ENCODE measurements at places on chromosomes 5 and 9. TPM values are rescaled to one million over a fixed set of nuclear protein-coding genes. Genes with fewer than 3 reads are reported as not detected.

GRCh38 chr5:7877851-7878250 is 8.9 kb downstream of the MTRR start:
- no peak overlapping the region for H3K4me3 ChIP-seq
- H3K27ac ChIP-seq = no peak overlapping the region
- no peaks in the 10 kb centered on the region for H3K27me3 ChIP-seq

The LCP2 gene
- total RNA-seq = not detected

The PDLIM4 gene
- total RNA-seq = 14.3 TPM

The STXBP1 gene
- 23.4 TPM for total RNA-seq

GRCh38 chr5:10124287-10124686 is 125.4 kb downstream of the ATPSCKMT start:
- peak overlapping the region; percentile 20 for H3K27ac ChIP-seq
- no peaks in the 10 kb centered on the region for H3K4me1 ChIP-seq
- DNase-seq = no peak
- peaks cover 3% of the 10 kb centered on the region for H3K27me3 ChIP-seq
- no peaks in the 10 kb centered on the region for H3K36me3 ChIP-seq

The IL7R gene
- total RNA-seq = not detected

DNA sequence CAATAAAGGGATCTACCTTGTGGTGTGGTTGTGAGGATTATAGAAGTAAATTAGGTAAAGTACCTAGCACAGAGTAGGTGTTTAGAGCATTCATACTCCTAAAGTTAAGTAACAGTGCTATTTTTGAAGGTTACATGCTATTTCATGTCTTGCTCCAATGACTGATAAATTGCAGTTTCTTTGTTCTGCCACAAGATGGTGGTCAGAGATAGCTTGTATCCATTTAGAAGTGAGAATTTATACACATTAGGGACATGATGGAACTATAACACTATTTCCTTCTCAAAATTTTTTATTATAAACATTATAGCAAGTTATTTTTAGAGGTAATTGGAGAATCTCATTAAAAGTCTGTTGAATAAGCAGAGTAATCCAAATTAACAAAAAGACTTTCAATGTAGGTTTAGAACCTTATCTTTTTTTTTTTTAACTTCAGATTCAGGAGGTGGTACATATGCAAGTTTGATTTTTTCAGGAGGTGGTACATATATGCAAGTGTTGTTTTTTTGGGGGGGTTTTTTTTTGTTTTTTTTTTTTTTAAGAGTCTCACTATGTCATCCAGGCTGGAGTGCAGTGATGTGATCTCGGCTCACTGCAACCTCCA is 17.1 kb downstream of the MTREX start:
- H3K36me3 ChIP-seq = peaks cover 22% of the 10 kb centered on the region

The IARS1 gene
- total RNA-seq = 170 TPM

- no peaks in the 10 kb centered on the region for H3K27me3 ChIP-seq
- H3K4me3 ChIP-seq = no peak overlapping the region
- H3K27ac ChIP-seq = no peak overlapping the region
- H3K36me3 ChIP-seq = no peaks in the 10 kb centered on the region
- peaks cover 21% of the 10 kb centered on the region for H3K4me1 ChIP-seq
Observed at GRCh38 chr9:95130484-95130883, 187.0 kb downstream of the FANCC start.

The DNM1 gene
- 38.0 TPM for total RNA-seq

DNA sequence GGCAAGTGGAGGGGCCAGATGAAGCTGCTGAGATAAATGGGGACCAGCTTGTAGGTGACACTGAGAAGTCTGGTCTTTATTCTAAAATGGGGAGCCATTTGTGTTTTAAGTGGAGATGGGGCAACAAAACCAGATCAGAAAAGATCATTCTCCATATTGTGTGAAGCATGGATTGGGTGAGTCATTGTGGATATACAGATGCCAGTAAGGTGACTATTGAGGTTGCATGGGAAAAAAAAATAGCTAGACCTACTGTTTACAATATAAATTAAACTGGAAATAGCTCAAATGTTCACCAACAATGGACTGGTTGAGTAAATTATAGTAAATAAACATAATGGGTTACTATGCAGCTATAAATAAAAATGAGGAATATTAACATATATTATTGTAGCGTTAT is 5.4 kb upstream of the MAP1B start:
- H3K36me3 ChIP-seq = no peaks in the 10 kb centered on the region
- H3K27ac ChIP-seq = no peak overlapping the region
- H3K27me3 ChIP-seq = peaks cover 6% of the 10 kb centered on the region
- no peak for DNase-seq

The C9orf85 gene
- total RNA-seq = 12.3 TPM

- H3K4me1 ChIP-seq = peaks cover 5% of the 10 kb centered on the region
- no peaks in the 10 kb centered on the region for H3K36me3 ChIP-seq
- H3K4me3 ChIP-seq = no peak overlapping the region
- DNase-seq = no peak
Observed at GRCh38 chr5:159503236-159503635, 172.9 kb upstream of the IL12B start.

GRCh38 chr5:118193194-118193905 is 795.0 kb downstream of the DTWD2 start:
- DNase-seq = no peak
- H3K4me3 ChIP-seq = no peak overlapping the region
- no peaks in the 10 kb centered on the region for H3K36me3 ChIP-seq

The HAPLN1 gene
- 2.9 TPM for total RNA-seq

The PCDHGA11 gene
- 3.3 TPM for total RNA-seq

The CDC42SE2 gene
- total RNA-seq = 32.0 TPM

DNA sequence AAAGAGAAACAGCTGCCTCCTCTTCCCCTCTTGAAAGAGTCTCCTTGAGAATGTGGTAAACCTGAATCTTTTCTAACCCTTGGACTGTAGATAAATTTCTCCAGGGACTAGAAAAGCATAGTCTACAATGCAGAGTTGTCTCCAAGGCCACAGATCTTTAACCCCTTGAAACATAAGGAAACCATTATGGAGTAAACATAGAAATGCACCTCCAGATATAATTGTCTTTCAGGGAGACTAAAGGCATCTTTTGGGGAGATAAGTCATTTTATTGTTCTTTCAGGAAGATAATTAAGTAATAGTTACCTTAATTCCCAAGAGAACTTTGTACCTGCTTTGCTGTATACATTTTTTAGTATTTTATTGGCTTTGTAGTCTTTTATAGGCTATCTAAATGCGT is 373.6 kb upstream of the GRIA1 start:
- H3K27ac ChIP-seq = no peak overlapping the region
- no peak for DNase-seq
- H3K4me1 ChIP-seq = peaks cover 1% of the 10 kb centered on the region
- no peaks in the 10 kb centered on the region for H3K36me3 ChIP-seq

The DEPDC1B gene
- 38.5 TPM for total RNA-seq

DNA sequence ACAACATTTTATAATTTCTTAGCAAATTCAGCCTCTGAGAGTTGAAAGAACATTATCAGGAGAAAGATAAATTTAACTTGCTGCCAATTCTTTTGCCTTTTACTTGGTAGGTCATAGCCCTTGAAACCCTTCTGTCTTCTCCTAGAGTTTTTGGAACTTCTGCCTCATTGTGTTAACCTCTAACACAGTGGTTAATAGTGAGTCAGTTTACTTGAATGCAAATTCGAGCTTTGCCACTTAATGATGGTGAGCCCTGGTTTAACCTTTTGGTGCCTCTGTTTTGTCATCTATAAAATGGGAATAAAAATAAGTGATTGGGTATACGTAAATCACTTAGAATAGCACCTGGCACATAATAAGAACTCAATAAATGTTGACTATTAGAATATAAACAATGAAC is 1.8 kb upstream of the INIP start:
- no peak overlapping the region for H3K27ac ChIP-seq
- DNase-seq = no peak
- H3K27me3 ChIP-seq = no peaks in the 10 kb centered on the region
- H3K4me3 ChIP-seq = no peak overlapping the region
- H3K4me1 ChIP-seq = peaks cover 6% of the 10 kb centered on the region
- H3K36me3 ChIP-seq = no peaks in the 10 kb centered on the region

The WDR55 gene
- 26.9 TPM for total RNA-seq

GRCh38 chr9:99859243-99859980 is 37.7 kb downstream of the NR4A3 start:
- peak; percentile 32 for DNase-seq
- H3K4me3 ChIP-seq = peak overlapping the region; percentile 4
- peaks cover 1% of the 10 kb centered on the region for H3K36me3 ChIP-seq
- peak overlapping the region; percentile 98 for H3K27ac ChIP-seq
- peaks cover 24% of the 10 kb centered on the region for H3K4me1 ChIP-seq

- no peak overlapping the region for H3K27ac ChIP-seq
- H3K4me1 ChIP-seq = peaks cover 2% of the 10 kb centered on the region
- peaks cover 1% of the 10 kb centered on the region for H3K36me3 ChIP-seq
- no peak overlapping the region for H3K4me3 ChIP-seq
- no peak for DNase-seq
- no peaks in the 10 kb centered on the region for H3K27me3 ChIP-seq
Observed at GRCh38 chr9:91803970-91804752, 145.9 kb downstream of the ROR2 start.

Data from progenitor cell of endocrine pancreas (in vitro differentiated cells).